Upper lobe of right lung (tissue), 1 donor: ENCODE measurements at places on chromosomes 7 and 10. TPM values are rescaled to one million over a fixed set of nuclear protein-coding genes. Genes with fewer than 3 reads are reported as not detected.

ACSM6 gene
- total RNA-seq, result not detected

RTKN2 gene
- 93.7 TPM for total RNA-seq

- DNase-seq, result no peak
Measured at GRCh38 chr10:87816163-87816897, 1.7 kb downstream of the ATAD1 start.

AKR1E2 gene
- 10.0 TPM for total RNA-seq

DNA sequence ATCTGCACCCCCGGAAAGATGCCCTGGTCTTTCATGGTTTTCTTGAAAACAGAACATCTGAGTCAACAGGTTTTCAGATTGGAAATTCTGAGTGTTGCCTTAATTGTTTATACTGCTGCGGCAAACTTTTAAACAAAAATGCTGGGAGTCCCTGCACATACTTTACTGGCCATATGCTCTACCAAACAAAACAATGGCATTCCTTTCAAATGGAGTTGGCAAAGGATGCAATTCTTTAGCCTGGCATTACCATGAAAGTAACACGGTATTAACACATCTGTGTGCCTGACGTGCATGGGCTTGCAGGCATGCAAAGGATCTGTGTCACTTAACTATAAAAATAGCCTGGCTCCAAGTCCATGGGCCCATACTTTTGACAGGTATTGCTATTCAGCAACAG, 4.2 kb downstream of the INHBA start:
- no peak for DNase-seq

DNA sequence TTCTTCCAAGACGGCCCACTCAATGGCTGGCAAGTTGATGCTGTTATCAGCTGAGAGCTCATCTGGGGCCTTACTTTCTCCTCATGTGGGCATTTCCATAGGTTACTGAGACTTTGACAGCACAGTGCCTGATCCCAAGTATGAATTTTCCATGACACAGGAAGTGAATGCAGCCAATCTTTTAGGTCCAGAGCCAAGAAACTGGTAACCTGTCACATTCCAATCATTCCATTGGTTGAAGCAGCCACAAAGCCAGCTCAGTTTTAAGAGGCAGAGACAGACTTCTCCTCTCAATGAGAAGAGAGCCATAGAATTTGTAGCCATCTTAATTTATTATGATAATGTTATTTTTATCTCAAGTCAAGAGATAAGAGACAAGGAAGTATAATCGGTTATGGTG, 775.5 kb downstream of the CNTNAP2 start:
- DNase-seq, result no peak

- no peak for DNase-seq
Measured at GRCh38 chr7:4775848-4776623, 613 bp downstream of the AP5Z1 start.

GRCh38 chr7:88449410-88449809, 142.7 kb upstream of the STEAP4 start:
- DNase-seq, result no peak

DNA sequence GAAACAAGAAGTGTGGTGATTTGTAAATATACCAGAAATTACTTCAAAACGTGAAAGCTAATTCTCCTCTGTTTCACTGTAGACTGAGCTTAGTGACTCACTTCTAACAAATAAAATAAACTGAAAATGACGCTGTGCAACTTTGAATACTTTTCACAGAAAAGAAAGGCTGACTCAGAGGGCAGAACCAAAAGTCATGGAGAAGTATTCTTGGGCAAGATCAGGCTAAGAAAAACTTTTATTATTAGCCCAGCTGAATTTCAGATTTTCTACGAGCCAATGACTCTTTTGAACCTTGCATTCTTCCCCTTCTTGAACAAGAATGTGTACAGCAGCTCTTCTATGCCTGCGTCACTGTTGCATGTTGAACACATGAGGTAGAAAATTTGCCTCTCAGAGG, 527.3 kb upstream of the GHITM start:
- no peak for DNase-seq

DNA sequence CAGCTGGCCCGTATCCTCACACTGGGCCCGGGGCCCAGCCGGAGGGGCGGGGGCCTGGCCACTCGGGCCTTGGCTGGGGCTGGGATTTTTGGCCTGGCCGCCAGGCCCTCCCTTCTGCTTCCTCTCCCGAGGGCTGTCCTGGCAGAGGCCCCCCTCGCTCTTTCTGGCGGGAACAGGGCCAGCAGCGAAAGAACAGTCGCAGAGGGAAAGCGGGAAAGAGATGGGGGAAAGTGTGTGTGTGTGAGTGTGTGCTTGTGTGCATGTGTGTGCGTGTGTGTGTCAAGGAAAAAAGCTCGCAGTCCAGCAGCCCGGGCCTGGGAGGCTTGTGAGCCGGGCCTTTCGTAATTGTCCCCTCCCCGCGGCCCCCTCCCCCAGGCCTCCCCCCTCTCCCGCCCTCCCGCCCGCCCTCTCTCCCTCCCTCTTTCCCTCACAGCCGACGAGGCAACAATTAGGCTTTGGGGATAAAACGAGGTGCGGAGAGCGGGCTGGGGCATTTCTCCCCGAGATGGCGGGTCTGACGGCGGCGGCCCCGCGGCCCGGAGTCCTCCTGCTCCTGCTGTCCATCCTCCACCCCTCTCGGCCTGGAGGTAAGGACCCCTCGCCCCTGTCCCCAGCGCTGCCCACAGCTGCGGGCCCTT, at the start of gene ELN:
Gene ELN (plus strand): TSS at position 491 of the 638 bp plus-strand sequence. CDS start 15 bp downstream, at position 506.
- DNase-seq, result peak; percentile 83

- DNase-seq, result peak; percentile 39
Measured at GRCh38 chr7:1810961-1811849, 141.1 kb downstream of the ELFN1 start.

DNA sequence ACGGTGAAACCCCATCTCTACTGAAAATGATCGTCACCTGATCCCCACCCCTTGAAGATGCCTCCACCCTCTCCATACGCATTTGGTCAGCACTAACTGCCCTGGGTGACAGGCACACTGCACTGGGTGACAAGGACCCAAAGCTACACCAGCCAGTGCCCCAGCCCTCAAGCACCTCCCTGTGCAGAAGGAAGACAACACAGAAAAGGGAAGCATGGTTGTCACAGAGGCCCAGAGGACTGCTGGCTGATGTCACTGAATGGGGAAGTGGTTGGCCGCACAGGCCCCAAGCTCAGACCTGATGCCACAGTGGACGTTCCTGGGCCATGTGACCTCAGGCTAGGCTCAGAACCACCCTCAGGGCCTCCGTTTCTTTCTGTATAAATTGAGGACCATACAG, 4.2 kb upstream of the PILRA start:
- peak; percentile 84 for DNase-seq

KLF14 gene
- not detected for total RNA-seq

DNA sequence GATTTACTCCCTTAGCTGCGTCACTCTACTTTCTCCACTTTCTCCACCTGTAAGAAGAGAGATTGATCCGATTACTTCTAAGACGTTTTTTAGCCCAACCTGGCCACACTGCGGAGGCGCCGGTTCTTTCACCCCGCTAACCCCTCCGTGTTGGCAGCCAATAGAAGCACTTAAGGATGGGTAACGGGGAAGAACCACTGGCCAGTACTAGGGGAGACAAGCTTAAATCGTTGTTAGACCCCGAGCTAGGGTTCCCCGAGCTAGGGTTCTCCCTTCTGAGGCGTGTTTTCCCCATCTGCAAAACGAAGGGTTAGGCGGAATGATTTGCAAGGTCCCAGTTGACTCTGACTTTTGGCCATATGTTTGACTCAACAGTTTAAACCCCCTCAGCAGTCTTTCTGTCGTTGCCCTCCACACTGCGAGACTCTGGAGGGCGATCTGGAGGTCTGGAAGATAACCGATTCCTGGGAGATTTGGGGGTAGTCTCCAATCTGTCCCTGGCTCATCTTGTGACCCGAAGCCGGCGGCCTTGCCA, 644 bp downstream of the UMAD1 start:
- DNase-seq, result no peak

TMEM140 gene
- 31.2 TPM for total RNA-seq

- no peak for DNase-seq
Measured at GRCh38 chr7:12646139-12646538, 41.3 kb upstream of the ARL4A start.

DNA sequence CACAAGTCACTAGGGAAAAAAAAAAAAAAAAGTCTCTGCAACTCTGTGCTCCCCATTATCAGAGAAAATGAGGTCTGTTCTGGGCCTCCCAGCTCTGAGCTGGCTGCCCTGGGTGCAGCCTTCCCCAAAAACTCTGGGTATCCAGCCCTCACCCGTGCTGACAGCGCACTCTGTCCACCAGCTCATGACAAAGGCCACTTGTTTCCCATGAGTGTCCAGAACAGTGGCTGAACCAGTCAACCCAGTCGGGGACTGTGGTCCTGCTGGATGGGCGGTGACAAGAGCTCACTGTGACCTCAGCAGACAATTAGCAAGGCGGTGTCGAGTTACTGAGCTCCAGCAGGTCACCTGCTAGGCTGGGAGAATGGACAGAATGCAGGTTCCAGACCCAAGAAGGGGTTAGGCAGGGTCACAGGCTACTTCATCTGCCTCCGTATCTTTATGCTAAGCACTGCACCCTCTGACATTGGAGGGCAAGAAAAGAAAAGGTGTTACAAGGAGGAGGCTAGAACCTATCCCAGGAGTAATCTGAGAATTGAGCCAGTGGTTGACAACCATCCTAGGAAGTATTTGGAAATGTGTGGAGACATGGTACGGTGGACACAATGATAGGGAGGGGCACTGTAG, 37.2 kb downstream of the DLG5 start:
- DNase-seq, result peak; percentile 83

- no peak for DNase-seq
Measured at GRCh38 chr7:42735081-42735480, 176.8 kb downstream of the C7orf25 start.

PURB gene
- total RNA-seq, result 26.0 TPM

DNA sequence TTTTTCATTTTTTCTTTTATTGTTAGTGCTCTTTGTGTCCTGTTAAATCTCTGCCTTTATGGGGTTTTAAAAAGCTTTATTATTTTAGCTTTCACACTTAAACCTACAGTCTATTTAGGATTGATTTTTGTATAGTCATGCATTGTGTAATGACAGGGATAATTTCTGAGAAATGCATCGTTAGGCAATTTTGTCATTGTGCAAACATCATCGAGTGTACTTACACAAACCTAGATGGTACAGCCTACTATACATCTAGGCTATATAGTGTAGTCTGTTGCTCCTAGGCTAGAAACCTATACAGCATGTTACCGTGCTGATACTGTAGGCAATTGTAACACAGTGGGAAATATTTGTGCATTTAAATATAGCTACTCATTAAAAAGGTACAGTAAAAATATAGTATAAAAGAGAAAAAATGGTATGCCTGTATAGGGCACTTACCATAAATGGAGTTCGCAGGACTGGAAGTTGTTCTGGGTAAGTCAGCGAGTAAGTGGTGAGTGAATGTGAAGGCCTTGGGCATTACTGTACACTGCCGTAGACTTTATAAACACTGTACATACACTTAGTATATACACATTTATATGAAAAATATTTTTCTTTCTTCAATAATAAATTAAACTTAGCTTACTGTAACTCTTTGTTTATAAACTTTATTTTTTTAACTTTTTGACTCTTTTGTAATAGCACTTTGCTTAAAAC, 16.0 kb downstream of the UBE2D1 start:
- DNase-seq, result no peak

DNA sequence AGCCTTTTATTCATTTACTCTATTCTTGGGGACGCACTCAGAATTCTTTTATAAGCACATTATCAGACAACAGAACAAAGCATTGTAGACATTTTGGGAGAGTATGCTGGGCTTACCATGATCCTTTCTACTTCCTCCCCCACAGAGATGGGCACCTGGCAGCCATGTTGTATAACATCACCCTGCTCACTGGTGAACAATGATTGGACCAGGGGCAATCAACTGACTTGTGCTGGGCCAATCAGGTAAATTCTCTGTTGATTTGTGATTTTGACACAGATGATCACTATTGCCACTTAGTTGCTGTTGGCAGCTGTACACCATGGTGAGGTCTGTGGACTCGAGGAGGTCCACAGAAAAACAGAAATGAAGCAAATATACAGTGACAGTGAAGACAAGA, 43.7 kb downstream of the WNT2 start:
- DNase-seq, result no peak

DNA sequence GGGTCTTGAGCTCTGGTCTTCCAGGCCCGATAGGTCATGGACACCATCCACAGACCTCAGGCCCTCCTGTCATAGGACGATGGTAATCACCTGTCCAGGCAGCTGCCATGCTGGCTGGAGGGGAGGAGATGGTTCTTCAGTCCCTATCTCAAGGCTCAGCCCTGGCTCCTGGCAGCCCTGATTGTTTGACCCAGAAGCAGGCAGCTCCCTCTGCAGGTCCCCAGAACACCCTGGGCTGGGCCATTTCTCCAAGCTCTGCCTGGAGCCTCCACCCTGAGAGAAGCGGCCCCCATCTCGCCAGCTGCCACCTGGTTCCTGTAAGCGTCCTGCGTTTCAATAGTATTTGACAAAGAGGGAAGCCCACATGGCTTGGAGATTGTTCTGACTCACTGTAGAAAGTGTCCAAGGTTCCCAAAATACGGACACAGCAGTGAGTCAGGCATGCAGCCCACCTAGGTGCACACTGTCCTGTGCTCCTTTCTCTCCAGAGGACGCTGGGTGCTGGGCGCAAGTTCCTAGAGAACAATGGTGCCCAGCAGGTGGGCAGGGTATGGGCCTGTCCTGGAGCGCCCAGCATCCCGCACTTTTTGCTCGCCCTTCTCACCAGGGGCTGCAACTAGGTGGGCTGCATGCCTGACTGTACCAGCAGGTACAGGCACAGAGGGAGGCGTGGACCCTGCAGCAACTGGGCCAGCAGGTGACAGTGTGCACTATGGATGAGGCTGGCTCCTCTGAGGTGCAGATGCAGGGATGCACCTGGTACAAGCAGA, 72.4 kb upstream of the EBF3 start:
- peak; percentile 55 for DNase-seq

- no peak for DNase-seq
Measured at GRCh38 chr10:47095211-47095610, 184.0 kb downstream of the PTPN20 start.

AS3MT gene
- total RNA-seq, result 2.5 TPM

GRCh38 chr10:29876008-29876555, 183.3 kb downstream of the JCAD start:
- no peak for DNase-seq

CEP41 gene
- total RNA-seq, result 11.3 TPM

DNA sequence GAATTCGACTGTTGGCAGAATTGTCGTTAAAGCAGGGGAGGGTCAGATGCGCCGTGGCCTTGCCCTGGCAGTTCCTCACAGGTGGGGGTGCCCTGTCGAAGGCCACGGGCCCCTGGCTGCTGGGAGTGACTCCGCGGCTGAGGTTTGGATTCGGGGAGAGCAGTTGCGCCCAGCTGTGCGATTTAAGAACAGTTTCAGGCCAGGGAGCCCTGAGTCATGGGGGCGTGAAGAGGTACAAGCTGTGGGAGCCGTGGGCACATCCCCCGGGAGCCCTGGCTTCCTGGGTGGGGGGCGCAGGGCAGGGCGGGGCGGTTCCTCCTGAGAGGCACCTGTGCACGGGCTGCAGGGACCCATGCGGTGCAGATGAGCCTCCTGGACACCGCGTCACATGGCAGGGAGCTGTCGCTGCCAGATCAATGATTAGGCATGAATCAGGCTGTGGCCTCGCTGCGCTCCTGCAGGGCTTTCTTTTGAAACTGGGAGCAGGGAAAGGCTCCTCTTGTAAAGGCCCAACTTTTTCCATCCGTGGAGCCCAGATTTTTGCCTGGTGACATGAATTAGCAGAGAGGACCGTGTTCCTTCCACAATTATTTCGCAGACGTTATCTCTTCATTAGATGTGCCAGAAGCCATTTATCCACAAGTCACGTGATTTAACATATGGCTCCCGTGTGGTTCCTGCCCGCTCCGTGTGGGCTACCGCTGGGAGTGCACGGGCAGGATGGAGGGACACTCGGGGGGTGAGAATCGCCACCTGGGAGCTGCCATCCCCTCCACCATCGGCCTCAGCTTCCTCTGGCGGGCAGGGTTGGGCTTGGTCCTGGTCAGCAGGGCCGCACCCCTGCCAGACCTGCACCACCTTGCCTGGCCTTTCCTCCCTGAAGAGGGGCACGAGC, 918 bp downstream of the PWWP2B start:
- DNase-seq, result peak; percentile 74
